CMK (cell line): ENCODE measurements at places on chromosomes 16 and 17.

DNA sequence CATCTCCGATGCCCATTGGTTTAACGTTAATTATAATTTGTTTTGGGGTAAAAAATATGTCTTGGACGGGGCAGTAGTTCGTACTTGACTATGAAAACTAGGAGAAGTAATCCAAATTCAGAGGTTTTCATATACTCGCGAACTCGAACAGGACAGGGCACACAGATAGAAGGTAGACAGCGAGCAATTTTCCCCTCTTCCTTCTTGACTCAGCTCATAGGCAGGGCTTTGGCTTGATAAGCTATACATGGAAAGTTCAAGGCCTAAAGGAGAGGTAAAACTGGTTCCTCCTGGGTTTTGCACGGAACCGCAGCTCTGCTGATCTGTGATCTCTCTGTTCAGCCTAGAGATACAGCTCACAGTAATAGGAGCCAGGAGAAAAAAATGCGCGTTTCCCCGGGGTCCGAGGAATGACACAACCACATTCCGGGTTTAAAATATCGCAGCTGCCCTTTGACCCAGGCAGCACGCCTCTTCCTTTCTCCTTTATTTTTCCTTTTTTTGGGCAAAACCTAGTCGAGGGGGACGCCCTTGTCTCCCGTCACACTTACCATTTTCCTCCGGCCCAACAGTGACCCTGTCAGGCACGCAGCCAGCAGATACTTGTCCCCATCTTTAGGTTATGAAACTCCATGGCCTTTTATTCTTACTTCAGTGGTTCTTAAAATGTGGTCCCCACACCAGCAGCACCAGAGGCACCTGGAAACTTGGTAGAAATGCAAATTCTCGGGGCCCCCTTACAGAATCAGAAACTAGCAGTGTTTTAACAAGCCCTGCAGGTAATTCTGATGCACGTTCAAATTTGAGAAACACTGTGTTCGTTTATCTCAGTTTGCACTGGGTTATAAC lies 1.7 kb upstream of the LASP1 start:
- no peak for DNase-seq

DNA sequence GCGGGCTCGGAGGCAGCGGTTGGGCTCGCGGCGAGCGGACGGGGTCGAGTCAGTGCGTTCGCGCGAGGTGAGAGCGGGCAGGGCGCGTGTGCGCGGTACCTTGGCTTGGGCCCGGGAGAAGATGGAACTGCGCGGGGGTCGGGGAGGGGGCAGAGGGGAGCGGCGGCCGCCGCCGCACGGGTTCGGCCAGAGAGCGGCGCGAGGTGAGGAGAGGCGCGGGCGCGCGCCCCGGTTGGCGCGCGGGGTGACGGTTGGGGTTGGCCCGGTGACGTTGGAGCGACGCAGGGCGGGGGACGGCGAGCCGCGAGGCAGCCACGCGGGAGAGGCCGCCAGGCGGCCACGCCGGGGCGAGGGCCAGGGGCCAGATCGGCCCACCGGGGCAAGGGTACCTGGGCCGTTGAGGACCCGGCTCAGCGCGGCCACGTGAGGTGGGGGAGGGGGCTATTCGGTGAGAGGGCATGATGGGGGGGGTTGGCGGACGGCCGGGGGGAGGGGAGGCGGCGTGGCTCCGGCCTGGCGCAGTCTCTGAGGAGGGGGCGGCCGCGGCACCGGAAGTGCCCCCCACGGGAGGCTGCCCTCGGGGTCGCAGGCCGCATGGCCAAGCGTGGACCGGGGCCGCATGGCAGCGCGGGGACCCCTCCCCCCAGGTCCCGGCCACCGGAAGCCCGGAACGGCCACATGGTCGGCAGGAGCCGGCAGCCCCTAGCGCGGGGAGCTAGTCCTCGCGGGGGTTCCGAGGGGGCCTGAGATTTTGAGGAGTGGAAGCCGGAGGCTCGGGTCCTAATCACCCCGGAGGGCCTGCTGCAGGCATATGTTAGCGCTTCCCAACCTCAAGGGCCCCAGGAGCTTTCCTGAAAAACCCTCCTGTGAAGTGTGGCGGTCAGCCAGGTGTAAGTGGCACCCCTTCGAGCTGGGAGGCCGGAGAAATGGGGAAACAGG lies 527 bp downstream of the EIF5A start:
- no peak for DNase-seq

DNA sequence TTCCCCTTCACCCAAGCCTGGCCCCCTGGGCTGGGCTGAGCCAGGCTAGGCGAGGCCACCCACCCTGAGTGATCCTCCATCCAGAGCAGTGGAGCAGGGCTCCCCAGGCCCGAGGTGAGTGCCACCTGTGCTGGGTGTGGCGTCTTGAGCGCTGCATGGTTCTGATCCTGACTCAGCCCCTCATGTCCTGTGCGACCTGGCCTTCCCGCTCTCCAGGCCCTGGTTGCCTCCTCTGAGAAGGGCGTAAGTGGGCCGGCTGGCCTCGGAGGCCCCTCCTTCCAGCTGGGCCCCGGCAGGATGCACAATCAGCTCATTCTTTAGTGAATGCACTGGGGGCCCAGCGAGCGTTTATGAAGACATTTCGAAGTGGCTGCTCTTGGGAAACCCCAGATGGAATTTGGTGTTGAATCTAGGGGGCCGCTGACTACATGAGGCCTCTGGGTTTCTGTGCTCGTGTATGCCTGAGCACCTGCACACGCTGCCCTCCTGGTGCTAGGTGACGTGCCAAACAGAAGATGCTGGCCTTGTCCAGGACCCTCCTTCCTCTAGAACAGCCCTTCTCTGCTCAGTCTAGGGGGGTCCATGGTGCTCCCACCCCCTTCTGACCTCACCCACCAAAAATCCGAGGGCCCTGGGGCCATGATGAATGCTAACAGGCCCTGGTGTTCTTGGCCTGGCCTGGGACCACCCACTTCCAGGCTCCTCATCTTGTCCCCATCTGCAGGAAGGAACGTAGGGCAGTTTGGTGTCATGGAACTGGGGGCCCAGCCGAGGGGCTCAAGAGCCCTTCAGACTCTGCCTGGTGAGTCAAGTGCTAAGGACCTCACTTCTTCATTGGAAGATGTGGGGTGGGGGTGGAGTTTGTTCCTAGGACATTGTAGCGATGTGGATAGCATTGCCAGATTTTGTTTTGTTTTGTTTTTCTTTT lies 3.6 kb upstream of the TMEM92 start:
- no peak for DNase-seq

GRCh38 chr17:73510981-73511718 lies 133.1 kb downstream of the SDK2 start:
- no peak for DNase-seq

- DNase-seq, result no peak
These were observed 45.8 kb upstream of the CDRT4 start for GRCh38 chr17:15513058-15513791.

DNA sequence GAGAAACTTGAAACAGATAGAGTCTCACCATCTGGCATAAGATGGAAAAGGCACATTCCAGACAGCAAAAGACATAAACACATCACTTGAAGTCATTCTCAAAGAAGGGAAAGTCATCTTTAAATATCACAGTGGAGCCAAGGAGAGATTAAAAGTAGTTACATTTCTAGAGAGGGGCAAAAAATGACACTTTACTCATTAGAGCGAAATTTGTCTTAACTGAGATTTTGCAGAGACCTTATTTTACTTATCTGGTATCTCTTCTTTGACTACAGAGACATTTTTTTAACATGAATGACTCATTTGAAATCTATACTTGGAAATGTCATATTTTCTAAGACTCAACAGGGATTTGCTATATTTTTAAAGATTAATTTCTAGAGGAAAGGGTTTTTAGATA lies 339.0 kb upstream of the KIF2B start:
- DNase-seq, result no peak

DNA sequence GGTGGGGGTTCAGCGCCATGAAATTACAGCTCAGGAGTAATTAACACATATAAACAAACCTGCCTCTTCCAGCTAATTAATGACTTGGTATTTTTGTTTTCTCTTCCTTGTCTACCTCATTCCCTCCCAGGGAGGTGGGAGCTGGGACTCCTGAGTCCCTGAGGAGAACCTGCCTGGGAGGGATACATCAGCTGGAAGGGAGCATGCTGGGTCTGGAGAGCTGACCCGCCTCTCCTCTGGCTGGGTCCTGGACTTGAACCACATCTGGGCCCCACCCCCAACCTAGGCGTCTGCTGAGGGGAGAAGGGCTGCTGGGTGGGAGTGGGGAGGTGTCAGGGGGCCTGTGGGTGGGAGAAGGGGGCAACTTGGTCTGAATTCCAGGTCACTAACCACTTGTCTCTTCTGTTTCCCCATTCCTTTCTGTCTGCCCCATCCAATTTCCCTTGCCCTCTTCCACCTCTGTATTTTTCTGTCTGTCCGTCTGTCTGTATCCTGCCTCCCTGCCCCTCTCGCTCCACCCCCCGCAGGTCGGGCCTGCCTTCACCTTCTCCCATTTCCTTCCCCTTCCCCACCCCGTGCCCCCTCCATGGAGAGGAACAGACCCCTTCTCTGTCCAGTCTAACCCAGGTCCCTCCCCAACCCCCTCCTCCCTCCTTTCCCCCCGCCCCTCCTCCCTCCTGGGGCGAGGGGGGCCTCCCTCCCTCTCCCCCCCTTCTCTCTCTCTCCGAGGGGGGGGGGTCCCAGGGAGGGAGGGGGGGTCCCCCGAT lies at the start of gene NLGN2:
TSS of gene NLGN2 (plus strand) at position 361 of the 767 bp plus-strand sequence. CDS start 411 bp downstream, outside the sequence.
- no peak for DNase-seq

DNA sequence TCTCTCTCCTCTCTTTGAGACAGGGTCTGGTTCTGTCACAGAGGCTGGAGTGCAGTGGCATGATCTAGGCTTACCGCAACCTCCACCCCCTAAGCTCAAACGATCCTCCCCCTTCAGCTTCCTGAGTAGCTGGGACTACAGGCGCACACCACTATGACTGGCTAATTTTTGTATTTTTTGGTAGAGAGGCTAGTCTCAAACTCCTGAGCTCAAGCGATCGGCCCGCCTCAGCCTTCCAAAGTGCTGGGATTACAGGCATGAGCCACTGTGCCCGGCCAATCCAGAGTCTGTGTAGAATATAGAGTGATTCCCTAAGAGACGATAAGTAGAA lies 65.8 kb upstream of the RPH3AL start:
- DNase-seq, result peak; percentile 29

DNA sequence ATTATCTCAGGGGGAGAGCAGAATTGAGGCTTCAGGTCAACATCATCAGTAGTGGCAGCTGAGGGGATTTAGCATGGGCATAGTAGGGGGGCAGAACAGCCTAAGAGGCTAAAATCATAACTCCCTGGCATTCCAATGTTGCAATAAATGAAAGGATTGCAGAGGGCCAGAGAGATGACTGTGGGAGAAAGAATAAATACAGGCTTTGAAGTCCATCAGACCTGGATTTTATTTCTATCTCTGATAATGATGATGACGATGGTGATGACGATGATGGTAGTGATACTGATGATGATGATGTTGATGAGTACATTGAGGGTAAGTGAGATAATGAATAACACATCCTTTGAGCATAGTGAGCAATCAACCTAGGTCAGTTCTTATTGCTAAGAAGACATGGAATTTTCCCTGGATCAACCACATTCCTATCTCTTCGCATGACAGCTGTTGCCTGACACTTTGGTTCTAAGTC lies 107.4 kb upstream of the CDH11 start:
- DNase-seq, result no peak

- no peak for DNase-seq
These were observed 32.8 kb downstream of the TBC1D16 start for GRCh38 chr17:80002690-80003490.

DNA sequence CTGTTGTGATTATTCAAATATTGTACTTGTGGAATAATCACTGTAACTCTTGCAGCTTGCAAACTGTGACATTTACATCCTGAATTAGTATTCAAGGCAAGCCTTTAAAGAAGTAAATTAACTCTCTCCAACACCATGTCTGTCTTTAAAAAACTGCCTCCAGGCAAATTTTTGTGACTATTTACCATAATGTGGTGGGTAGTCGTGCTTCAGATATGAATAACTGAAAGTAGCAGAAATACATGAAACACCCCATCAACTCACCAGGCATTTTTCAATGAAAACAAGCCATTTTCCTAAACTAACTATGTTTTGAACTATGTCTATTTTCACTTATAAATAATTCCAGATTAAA lies 217.4 kb upstream of the PSMD7 start:
- DNase-seq, result no peak

DNA sequence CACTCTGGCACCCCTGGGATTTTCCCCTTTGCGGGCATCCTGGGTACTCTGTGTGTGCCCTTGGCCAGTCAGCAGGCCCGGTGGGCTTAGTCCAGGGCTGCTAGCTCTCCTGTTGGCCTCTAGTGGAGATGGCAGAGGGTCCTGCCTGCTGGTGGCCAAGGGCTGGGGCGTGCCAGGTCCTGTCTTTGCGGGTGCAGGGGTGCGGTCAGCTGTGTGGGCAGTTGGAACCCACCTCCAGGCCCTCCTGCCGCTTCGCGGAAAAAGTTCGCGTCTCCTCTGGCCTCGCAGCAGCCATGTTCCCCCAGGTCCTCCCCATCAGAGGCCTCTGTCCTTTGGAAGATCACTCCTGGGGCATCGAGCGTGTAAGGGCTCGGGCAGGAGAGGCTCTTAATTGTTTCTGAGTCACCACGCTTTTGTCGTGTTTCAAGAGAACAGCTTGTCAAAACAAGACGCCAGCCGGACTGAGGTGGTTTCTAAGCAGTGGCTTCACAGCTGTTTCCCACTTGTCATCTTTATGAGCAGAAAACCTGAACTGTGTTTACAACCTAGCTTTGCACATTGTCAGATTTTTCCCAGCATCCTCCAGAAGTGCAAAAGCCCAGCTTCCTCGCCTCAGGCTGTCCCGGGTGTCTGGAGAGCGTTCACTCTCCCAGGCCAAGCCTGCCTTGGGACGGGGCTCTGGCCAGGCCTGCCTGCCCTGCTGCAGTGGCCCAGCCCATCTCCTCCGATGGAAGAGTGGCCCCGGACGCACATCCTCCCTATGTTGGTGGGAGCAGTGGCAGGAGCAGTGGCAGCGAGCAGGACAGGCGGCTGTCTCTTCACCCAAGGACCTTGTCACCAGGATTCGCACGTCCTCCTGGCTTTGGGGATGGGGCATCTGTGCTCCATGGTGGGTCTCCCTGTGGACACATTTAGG lies 5.0 kb upstream of the DNASE1L2 start:
- no peak for DNase-seq

GRCh38 chr17:53662608-53663007 lies 160.1 kb upstream of the KIF2B start:
- DNase-seq, result no peak

DNA sequence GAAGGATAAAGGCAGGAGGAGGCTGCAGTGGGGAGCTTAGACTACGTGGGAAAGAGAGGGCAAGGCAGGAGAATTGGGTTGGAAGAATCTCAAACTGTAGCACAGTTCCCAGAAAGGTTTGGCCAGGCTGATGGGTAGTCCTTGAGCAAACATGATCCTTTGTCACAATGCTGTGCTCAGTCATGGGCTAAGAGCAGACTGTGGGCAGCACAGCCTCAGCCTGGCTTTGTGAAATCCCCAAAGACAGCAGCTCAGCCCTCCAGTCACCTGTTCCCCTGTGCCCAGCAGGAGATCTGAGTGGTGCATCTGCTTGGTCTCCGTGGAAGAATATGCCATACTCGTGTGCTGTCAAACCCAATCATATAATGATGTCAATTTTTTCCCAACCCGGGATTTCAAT lies 10.6 kb upstream of the ENGASE start:
- DNase-seq, result no peak

DNA sequence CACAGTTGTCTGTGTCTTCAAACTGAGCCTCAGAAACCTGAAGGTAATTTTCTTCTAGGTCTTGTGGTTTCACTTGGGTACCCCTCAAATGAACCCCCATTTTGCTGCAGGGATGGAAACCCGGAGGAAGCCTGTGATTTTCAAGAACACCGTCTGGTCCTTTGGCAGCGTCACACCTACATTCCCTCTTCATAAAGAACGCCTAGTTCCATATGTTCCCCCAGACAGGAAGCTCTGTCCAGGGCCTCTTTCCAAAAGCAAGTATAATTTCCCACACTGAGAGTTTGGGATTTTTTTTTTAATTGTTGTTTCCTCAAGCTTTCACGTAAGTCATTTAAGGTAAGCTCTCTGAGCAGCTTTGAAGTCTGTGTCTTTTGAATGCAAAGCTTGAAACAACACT lies 515.0 kb downstream of the TMEM114 start:
- DNase-seq, result no peak
